ENCODE measurements at places on chromosomes 4 and X. TPM values are rescaled to one million over a fixed set of nuclear protein-coding genes. Genes with fewer than 3 reads are reported as not detected.

PCSK1N gene
- total RNA-seq = 49.0 TPM

CT45A1 gene
- total RNA-seq = not detected

RAI2 gene
- total RNA-seq = 5.4 TPM

- no peaks in the 10 kb centered on the region for H3K36me3 ChIP-seq
- H3K27me3 ChIP-seq = no peaks in the 10 kb centered on the region
- DNase-seq = no peak
- peaks cover 8% of the 10 kb centered on the region for H3K4me1 ChIP-seq
Observed at GRCh38 chr4:174222266-174222872, 61.1 kb downstream of the FBXO8 start.

DNA sequence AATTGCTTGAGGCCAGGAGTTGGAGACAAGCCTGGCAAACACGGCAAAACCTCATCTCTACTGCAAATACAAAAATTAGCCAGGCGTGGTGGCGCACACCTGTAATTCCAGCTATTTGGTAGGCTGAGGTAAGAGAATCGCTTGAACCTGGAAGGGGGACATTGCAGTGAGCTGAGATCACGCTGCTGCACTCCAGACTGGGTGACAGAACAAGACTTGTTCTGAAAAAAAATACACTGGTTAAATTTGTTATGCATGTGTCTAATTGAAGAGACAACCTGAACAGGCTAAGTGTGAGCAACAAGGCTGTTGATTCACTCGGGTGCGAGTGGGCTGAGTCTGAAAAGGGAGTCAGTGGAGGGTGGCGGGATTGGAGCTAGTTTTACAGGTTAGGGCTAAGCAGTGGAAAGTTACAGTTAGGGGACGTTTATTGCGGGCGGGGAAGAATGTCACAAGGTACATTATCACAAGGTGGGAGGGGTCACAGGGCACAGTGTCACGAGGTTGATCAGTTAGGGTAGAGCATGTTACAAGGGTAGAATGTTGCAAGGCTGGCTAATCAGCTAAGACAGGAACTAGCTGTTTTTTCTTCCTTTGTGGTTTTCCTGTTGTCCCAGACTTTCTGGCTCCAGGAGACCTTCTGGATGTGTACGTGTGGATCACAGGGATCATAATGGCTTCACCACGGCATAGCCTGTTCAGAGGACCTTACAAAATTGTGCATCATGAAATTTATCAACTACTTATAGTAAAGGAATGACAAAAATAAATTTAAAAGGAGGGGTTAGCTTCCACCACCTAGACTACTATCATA, 115.8 kb downstream of the NAA11 start:
- no peak for DNase-seq
- H3K4me1 ChIP-seq = no peaks in the 10 kb centered on the region
- no peaks in the 10 kb centered on the region for H3K36me3 ChIP-seq
- H3K4me3 ChIP-seq = no peak overlapping the region
- H3K27me3 ChIP-seq = no peaks in the 10 kb centered on the region

CPLX1 gene
- total RNA-seq = 0.55 TPM

GRCh38 chr4:77821775-77822174, 2.6 kb upstream of the CNOT6L start:
- no peaks in the 10 kb centered on the region for H3K36me3 ChIP-seq
- DNase-seq = no peak
- no peaks in the 10 kb centered on the region for H3K27me3 ChIP-seq
- no peak overlapping the region for H3K4me3 ChIP-seq

IGSF1 gene
- 1.4 TPM for total RNA-seq

DNA sequence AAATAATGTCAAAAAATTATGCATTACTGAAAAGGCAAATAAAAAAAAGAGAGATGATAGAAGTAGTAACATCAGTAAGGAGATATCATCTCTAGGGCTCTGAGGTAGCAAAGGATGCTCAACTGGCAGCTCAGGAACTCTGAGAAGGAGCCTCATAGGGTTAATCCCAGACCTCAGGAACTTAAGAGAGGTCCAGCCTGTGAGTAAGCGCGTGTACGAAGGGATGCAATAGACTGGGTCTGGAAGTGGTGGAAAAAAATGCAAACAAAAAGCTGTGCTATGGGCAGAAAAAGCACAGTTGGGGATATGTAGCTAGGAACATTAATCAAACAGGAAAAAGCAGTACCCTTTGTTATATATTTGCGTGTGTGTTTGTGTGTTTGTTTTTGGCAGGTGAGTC, 282.0 kb downstream of the GALNTL6 start:
- H3K4me3 ChIP-seq = no peak overlapping the region
- H3K27ac ChIP-seq = no peak overlapping the region
- no peaks in the 10 kb centered on the region for H3K4me1 ChIP-seq

LAMTOR3 gene
- 18.2 TPM for total RNA-seq

DNA sequence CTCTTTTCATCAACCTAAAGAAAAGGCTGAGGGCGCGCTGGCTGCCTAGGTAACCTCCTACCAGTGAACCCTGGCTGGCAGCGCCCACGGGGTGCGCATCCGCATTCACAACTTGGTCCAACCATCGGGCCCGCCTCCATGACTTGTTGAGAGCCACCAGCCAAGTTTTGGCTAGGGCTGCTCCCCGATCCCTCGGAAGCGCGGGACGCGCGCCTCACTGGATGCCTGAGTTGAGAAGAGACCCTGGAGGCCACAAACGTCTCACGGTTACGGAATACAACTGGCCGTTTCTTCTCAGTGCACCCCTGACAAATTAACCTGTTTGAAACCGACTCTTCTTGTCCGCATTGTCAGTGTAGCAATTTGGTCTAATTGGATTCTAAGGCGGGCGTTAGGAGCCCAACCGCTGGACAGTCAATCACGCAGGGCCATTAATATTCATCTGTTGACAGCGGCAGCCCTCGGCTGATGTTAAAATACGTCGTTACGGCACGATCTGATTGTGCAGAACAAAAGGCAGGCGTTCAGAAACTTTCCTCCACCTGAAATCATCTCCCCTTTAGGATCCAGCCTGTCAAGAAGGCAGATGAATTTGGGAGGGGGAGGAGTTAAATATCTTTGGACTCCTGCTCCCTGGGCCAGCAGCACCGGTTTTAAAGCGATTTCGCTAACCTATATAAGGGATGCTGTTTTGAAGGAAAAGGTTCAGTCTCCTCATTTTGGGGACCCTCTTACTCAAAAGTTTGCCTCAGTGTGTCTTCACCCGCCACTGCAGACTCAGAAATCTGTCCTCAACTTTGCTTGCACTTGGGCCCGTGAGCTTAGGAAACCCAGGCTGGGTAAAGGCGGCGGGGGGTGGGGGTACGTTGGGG, 1.2 kb downstream of the GPC3 start:
- H3K27ac ChIP-seq = no peak overlapping the region
- peaks cover 7% of the 10 kb centered on the region for H3K27me3 ChIP-seq
- H3K36me3 ChIP-seq = no peaks in the 10 kb centered on the region
- no peaks in the 10 kb centered on the region for H3K4me1 ChIP-seq
- H3K4me3 ChIP-seq = no peak overlapping the region

DNA sequence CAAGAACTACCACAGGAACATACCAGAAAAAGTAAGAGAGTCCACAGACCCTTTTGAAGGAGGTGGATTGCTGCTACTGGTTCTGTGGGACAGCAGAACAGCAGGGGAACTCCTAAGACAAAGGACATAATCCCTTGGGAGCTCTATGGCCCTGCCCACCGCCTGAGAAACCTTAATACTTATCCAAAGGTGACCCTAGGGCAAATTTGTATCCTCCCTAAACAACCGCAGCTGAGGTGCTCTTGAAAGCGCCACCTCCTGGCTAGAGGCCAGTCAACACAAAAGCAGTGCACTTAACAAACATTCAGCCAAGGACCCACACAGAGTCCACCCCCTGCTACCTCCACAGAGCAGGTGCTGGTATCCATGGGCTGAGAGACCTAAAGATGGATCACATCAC, 136.8 kb downstream of the ADAM29 start:
- no peak overlapping the region for H3K4me3 ChIP-seq
- H3K27me3 ChIP-seq = no peaks in the 10 kb centered on the region

CT45A10 gene
- not detected for total RNA-seq

NCBP2L gene
- 0.20 TPM for total RNA-seq

CT55 gene
- not detected for total RNA-seq

Measured in pancreas (tissue), 10 donors.